ENCODE measurements at places on chromosomes 4 and X.

DNA sequence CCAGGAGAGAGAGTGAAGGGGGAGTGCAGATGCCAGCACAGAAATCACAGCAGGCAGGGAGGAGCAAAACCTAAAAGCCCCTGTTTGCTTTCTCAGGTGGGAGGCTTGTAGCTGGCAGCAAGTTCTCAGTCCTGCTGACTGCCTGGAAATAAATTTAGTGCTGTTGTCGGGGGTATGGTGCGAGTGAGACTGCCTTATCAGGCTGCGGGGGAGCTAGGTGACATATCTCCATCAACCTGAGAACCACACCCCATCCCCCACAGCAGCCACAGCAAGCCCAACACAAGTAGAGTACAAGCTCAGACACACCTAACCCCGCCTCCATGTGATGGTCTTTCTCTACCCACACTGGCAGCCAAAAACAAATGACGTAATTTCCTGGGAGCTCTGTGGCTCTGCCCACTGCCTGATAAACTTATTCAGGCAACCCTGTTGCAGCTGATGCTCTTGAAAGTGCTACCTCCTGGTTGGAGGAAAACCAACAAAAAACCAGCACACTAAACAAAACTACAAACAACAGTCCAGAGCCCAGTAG lies 953.4 kb upstream of the NDST4 start:
- no peak for DNase-seq

DNA sequence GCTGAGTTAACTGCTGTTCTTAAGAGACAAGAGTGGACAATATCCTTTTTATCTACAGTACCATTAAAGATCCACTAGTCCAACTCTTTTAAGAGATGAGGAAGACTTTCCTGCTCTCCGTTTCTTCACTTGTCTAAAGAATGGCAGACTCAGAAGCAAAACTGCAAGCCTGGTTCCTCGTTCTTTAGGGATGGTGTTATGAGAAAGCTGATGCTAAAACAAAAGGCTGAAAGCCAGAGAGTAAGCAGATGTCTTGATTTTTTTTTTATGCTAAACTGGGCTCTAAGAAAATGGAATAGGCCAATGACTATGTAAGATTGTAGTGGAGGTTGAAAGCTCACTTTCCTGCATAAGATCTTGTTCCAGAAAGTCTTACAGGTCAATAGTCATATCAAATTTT lies 78.1 kb downstream of the CNGA2 start:
- no peak for DNase-seq

DNA sequence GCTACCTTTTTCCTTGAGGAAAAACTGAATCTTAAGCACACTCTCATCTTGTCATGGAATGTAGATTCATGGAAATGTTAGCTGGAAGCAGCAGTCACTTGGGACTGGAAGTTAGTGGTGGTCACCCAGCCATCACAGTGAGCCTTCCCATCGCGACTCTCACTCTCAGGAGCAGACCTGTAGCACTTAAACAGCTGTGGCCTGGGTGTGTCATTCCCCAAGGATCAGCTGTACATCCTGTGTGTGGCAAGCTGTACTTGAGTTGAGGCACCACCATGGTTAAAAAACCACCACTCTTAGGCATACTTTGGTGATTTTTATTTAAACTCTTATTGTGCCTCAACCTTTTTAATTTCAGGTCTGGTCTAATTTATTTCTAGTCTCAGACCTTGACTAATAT lies 46.7 kb downstream of the JADE1 start:
- no peak for DNase-seq

GRCh38 chr4:22237155-22237751 lies 278.6 kb downstream of the ADGRA3 start:
- DNase-seq = no peak

GRCh38 chr4:169032194-169032593 lies 22.1 kb upstream of the CBR4 start:
- no peak for DNase-seq

DNA sequence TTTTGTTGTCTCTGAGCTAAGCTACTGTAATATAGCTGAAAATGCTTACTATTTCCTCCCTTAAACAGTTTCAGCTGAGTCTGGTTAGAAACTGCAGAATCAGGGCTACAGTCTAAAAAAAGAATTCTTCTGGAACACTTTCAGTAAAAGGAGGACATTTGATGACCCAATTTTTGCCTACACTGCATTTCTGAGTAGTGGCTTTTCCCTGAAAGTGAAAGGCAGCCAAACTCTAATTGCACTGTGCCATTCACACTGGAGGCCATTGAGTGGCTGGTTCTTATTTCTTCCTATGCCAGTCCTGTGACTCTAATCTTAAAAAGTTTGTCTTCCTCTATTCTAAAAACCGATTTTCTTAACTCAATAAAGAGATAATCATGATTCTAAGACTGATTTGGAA lies 526.0 kb downstream of the CFAP47 start:
- no peak for DNase-seq

DNA sequence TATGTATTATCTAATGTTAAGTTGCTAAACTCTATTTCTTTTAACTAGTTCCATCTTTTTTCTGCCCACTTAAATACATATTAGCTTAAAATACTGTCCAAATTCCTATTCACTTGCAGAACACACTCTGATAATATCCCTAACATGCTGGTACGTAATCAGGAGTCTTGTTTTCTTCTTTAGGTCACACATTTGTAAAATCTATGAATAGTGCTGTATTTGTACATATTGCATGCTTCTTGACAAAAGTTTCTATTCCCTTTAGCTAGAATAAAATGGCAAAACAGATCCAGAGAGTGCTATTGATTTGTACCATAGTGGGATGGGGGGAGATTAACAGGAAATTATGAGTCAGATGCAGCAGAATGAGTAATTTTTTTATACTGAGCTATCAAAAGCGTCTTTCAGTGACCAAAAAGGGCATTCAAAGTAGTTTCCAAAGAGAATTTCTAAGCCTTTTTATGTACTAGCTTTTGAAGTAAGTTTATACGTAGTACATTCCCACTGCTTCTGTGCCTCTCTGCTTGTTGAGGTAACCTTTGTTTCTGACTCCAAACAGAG lies 126.5 kb downstream of the PTPN13 start:
- no peak for DNase-seq

GRCh38 chrX:40434947-40435346 lies 145.8 kb upstream of the ATP6AP2 start:
- no peak for DNase-seq

- DNase-seq = peak; percentile 24
These were observed 325.5 kb downstream of the BCOR start for GRCh38 chrX:39772057-39772832.

DNA sequence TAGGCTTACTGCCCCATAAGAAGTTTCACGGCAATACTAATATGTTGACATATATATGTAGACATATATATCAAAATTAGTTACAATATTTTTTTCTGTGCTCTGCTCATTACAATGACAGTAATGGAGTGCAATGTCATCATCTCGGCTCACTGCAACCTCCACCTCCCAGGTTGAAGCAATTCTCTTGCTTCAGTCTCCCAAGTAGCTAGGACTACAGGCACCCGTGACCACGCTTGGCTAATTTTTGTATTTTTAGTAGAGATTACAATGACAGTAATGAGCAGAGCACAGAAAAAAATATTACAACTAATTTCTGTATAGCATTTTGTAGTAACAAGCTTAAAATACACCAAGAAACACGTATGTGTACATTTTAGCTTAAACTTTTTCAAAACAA lies 7.6 kb downstream of the EIF4E start:
- no peak for DNase-seq

DNA sequence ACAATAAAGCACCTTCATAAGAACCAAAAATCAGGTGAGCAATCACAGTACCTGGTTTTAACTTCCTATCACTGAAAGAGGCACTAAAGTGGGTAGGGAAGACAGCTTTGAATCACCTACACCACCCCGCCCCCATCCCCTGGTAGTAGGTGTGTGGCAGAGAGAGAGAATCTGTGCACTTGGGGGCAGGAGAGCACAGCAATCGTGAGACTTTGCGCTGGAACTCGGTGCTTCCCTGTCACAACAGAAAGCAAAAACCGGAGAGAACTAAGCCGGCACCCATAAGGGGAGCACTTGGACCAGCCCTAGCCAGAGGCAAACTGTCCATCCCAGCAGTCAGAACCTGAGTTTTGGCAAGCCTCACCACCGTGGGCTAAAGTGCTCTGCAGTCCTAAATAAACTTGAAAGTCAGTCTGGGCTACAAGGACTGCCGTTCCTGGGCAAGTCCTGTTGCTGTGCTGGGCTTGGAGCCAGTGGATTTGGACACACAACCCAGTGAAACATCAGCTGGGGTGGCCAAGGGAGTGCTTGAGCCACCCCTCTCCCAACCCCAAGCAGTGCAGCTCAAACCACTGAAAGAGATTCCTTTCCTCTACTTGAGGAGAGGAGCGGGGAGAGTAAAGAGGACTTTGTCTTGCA lies 32.1 kb downstream of the NDUFB11 start:
- no peak for DNase-seq

DNA sequence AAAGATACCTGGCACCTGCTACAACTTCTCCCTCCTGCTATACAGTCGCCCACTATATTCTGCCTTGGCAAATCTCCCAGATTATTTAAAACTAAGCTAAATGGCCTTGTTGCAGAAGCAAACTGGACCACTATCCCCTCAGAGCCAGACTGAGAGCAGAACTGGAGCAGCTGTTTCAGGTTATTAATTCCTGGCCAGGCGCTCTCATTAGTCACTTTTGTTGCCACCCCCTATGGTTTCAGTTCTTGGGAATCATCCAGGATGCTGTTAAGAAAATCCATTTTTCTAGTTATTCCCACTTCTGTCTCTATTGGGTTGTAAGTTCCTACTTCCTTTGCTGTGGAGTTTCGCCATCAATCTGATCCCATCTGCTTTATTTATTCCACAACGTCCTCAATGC lies 30.1 kb downstream of the ADGRA3 start:
- no peak for DNase-seq

- DNase-seq = no peak
These were observed 10.9 kb downstream of the NAT8L start for GRCh38 chr4:2069986-2070385.

- no peak for DNase-seq
These were observed 64.7 kb downstream of the WDFY3 start for GRCh38 chr4:84901740-84902281.

GRCh38 chr4:13523591-13524503 lies 20.5 kb downstream of the NKX3-2 start:
- peak; percentile 11 for DNase-seq

GRCh38 chrX:9467146-9467545 lies 2.3 kb downstream of the TBL1X start:
- DNase-seq = no peak

DNA sequence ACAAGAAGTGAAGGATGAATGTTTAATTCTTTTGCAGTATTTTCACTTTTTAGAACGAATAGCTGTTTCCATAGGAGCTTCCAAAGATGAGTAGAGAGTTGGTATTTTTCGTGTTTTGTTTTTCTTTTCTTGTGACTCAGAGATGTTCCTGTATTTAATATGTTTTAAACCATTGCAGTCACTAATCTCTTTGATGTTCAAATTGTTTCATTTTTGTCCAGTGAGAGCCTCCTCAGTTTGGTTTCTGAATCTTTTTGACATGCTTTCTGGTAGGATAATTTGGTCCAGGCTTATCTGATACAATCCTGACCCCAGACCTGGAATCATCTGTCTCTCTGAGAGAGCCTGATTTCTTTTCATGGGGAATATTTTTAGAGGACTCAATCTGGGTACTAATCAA lies 41.6 kb downstream of the BEX3 start:
- DNase-seq = no peak

- no peak for DNase-seq
These were observed 39.0 kb upstream of the ZNF518B start for GRCh38 chr4:10496200-10496599.

DNA sequence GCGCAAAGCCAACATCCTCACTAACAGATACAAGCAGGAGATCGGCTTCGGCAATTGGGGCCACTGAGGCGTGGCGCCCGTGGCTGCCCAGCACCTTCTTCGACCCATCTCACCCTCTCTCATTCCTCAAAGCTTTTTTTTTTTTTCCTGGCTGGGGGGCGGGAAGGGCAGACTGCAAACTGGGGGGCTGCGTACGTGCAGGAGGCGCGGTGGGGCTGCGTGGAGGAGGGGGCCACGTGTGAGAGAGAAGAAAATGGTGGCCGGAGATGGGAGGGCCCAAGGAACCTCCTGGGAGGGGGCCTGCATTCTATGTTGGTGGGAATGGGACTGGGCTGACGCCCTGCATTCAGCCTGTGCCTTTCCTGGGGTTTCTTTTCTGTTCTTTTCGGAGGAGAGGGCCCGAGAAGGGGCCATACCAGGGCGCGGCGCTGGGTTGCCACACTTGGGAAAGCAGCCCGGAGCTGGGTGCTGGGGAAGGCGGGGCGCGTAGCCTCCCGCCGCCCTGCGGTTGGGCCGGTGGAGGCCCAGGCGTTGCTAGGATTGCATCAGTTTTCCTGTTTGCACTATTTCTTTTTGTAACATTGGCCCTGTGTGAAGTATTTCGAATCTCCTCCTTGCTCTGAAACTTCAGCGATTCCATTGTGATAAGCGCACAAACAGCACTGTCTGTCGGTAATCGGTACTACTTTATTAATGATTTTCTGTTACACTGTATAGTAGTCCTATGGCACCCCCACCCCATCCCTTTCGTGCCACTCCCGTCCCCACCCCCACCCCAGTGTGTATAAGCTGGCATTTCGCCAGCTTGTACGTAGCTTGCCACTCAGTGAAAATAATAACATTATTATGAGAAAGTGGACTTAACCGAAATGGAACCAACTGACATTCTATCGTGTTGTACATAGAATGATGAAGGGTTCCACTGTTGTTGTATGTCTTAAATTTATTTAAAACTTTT lies 4.5 kb downstream of the MID1IP1 start:
- peak; percentile 23 for DNase-seq

Data from GM13977 (cell line).